Fibroblast of lung (primary cell): ENCODE measurements at places on chromosomes 7 and 10. TPM values are rescaled to one million over a fixed set of nuclear protein-coding genes. Genes with fewer than 3 reads are reported as not detected.

GBF1 gene
- 14.4 and 24.6 TPM in 2 replicates for total RNA-seq

ADAM12 gene
- 21.0 and 33.9 TPM in 2 replicates for total RNA-seq

CHAT gene
- total RNA-seq = not detected in 2 replicates

MTPN gene
- 104 and 158 TPM in 2 replicates for total RNA-seq

TBX20 gene
- not detected in 2 replicates for total RNA-seq

SVIL gene
- 60.9 and 94.3 TPM in 2 replicates for total RNA-seq

ADRB1 gene
- total RNA-seq = not detected in 2 replicates

SLC26A4 gene
- 0.26 and 0.50 TPM in 2 replicates for total RNA-seq

THNSL1 gene
- 4.3 and 5.6 TPM in 2 replicates for total RNA-seq

ZPBP gene
- not detected in 2 replicates for total RNA-seq

ASZ1 gene
- not detected in 2 replicates for total RNA-seq
